ENCODE measurements at places on chromosomes 7 and 10.

GRCh38 chr7:15457990-15458955, 103.5 kb downstream of the AGMO start:
- DNase-seq: no peak

DNA sequence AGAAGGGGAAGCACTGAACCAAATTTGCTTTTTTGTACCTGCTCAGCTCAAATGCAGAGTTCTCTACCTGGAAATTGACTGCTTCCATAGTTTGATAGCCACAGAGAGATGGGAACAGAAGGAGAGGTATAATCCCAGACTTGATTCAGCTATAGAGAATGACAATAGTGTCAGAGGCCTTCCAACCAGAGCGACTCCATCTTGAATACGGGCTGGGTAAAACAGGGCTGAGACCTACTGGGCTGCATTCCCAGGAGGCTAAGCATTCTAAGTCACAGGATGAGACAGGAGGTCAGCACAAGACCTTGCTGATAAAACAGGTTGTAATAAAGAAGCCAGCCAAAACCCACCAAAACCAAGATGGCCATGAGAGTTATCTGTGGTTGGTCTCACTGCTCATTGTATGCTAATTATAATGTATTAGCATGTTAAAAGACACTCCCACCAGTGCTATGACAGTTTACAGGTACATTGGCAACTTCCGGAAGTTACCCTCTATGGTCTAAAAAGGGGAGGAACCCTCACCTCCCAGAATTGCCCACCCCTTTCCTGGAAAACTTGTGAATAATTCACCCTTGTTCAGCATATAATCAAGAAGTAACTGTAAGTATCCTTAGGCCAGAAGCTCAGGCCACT, 42.7 kb upstream of the ATRNL1 start:
- DNase-seq: no peak

DNA sequence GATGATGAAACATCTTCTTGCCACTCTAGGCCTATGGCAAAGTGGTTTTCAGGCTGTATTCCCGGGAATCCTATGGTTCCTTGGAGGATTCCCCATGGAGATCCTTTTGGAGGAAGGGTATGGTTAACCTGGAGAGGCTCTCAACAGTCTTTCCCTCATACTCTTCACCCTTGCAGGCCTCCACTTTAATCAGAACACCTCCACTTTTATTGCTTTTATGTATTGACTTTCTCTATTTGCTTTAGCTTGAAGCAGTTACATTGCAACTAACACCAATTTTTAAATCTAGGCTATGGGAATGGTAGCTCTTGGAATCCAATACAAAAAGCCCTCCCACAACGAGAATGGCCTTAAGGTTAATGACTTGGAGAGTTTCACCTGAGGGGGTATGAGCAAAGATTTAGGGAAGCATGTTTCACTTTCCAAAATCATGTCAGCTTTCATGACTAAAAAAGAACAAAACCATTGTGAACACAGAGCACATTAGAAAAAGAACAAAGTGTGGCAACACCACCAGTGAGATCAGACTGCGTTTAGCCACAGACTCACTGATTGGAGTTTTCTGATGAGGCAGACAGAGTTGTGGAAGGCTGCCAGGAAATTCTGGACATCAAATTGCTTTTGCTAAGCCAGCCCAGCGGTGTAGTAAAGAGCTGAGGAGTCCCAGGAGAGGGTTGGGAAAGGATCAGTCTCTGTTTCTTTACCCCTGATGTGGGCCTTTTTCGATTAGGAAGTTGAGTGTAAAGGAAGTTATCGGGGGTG, 130.4 kb upstream of the BMPER start:
- DNase-seq: no peak

GRCh38 chr7:135236727-135237126, 3.1 kb downstream of the STRA8 start:
- no peak for DNase-seq

GRCh38 chr10:126468467-126468866, 80.2 kb upstream of the ADAM12 start:
- no peak for DNase-seq

DNA sequence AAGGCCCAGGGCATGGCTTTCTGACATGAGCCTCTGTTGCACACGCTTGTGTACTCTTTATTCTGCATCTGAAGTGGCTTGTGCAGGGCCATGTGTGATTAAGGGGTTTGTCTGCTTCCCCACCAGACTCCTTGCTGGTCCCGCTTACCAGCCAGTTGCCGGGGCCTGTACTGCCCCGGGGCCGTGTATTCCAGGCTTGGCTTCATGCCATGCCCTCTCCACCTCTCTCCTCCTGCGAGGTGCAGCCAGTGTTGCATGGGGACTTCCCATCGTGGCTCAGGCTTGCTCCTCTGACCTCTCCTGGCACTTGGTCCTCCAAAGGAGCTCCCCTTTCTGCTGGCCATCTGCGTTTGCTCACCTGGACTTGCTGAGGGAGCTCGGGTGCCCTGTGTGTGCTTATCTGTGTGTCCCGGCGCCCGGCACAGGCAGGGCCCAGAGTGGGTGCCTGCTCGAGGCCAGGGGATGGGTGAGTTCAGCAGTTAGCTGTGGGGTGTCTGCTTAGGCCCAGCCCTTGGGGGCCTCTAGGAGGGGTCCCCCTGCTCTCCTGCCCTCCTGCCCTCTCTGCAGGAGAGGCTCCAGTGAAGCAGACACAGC, 11.0 kb upstream of the C10orf143 start:
- no peak for DNase-seq

GRCh38 chr10:30581779-30582380, 47.7 kb downstream of the LYZL2 start:
- DNase-seq: peak; percentile 29

- no peak for DNase-seq
Measured at GRCh38 chr10:18008986-18009385, 57.3 kb downstream of the SLC39A12 start.

DNA sequence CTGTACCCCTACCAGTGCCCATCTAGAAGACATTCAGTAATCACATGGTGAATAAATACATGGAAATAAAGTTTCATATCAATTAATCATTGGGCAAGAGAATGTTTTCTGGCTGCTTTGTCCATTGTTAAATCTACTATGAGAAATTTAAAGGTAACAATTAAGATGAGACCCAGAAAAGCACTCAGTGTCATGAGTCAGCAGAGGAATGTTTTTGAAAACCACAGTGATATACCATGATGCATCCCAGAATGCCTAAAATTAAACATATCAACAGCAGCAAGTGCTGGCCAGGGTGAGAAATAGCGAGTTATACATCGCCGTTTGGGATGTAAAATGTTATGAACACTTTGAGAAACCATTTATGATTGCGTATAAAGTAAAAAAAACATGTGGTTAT, 825.3 kb upstream of the C7orf33 start:
- DNase-seq: no peak

- no peak for DNase-seq
Measured at GRCh38 chr10:9858816-9859215, 1158.9 kb upstream of the CELF2 start.

DNA sequence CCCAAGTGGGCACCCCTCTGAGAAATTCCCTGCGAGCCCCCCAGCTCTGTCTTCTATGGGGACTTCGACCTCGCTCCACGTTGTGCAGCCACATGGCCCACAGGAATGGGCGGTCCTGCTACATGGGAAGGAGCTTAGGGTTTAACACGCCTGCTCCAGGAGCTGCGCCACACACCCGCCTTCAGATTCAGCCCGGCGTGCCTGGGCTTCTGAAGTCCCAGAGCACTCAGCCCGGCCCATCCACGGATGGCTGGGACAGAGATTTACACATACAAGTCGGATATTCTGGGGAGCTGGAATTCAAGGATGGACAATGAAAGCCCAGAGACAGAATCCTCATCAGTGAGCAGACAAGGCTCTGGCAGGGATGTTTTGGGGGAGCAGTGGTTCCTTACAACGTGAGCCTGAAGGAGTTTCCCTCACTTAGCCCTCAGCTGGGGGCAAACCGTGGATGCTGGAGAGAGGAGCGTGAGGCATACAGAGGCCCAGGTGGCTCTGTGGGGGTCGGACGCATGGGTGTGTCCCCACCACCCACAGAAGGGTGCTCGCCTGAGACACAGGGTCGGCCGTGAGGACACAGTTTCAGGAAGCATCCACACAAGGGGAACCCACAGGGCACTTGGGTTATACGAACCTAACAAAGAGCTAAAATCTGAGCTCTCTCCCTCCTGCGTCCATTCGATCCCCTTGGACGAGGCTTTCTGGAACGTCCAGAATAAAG, 372.9 kb downstream of the DNAJB6 start:
- DNase-seq: no peak

GRCh38 chr7:155315977-155316376, 18.3 kb downstream of the INSIG1 start:
- DNase-seq: no peak

DNA sequence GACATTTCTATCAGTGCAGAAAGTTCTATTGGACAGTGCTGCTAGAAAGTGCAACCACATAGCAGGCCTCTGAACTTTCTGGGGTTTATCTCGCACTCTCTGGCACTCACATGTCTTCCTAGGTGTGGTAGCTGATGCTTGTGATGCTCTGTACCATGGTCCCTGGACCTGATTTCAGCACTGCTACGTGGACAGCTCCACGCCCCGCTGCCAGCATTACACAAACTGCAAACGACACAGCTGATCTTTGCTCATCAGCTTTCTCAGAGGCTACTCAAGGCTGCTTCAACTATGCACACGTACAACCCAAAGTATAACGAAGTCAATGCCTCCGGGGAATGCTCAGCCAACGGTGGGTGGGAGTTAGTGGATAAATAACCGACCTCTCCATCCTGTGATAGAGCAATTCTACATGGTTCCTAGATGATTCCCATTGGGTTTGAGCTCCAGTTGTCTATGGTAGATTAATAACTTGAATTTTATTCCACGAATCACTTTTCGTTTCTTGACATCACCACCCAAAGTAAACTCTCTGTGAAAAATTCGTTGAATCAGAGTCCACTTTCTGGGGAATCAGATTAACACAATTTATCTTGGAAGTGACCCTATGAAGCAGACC, 302.5 kb downstream of the ACTR3B start:
- DNase-seq: peak; percentile 2

GRCh38 chr10:63738410-63738809, 217.2 kb downstream of the REEP3 start:
- DNase-seq: no peak

DNA sequence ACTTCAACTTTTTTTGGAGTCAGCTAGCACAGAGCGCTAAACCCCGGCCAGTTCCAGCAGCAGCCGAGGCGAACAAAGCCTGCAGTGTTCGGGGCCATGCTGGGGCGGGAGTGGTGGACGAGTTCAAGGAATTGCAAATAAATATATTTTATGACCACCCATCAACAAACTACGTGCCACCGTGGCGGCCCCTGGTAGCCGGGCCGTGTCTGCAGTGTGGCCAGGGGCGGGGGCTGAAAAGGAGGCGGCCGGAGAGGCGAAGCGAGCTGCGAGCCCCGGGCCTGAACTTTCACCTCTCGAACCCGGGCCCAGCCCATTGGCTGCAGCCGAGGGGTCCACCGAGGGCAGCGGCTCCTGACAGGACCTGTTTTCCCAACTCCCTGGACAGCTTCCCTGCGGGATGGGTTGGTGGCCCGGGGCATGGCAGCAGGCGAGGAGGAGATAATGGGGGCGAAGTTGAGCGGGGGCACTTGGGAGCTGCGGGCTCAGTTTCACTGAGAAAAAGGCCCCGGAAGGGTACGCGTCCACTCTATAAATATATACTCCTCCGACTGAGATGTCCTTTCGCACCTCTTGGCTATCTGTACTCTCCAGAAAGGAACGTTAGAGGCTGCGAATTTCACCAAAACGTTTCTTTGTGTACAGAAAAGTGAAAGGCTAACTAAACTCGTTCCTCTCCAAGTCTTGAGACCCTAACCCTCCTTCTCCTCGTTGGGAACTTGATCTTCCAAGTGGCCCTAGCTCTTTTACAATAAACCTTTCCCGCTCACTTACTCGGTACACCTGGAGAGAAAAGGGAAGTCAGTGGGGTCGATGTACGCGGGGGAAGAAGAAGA, 164.6 kb upstream of the PPP1R3A start:
- DNase-seq: no peak

DNA sequence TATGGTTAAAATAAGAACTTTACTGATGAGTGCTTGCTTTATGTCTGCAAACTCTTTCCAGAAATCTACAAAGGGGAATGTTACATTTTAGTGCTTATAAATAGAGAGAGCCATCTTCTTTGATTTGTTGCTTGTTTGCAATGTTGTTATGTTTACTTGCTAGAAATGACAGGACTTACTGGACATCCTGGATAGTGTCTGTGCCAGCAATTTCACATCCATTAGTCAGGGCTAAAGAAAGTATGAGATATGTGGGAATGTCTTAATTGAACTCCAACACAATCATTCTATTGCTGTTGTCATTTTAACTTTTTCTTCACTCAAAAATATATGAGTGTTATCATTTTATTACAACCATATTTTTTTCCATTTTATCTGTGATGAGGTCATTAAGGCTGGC, 453.2 kb downstream of the TNS3 start:
- no peak for DNase-seq

- no peak for DNase-seq
Measured at GRCh38 chr7:101087334-101088068, 2.2 kb downstream of the TRIM56 start.

DNA sequence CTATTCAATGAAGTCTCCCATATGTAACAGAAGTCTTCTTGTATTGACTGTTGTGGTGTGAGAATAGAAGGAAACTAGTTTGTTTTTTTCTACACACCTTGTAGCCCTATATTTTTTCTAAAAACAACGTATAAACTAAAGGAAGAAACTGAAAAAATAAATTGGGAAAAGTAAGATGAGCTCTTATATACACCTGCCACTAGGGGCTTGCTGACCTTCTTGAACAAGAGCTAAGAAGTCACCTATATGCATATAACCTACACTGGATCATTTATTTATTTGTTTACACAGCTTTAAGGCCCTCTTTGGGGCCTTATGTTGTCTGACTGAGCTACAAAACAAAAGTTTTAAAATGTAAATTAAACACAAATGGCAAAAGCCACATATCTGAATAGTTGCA, 383.0 kb downstream of the HPSE2 start:
- DNase-seq: peak; percentile 14

DNA sequence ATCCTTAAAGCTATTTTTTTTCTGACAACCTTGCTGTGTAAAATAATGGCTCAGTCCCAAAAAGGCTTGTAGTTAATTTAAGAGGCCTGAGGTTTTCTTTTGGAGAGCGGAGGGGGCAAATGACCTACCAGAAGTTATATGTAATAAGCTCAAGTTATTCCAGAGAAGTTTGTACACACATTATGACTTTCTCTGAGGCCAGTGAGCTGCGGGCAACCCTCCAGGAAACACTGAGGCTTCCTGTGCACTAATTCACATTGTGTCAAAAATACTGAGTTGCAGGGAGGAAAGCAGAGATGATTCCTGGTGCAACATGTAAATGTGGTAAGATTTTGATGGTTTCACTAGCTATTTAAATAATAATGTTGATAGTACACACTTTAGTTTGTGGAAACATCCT, 188.6 kb downstream of the DIP2C start:
- no peak for DNase-seq

- peak; percentile 13 for DNase-seq
Measured at GRCh38 chr7:139623518-139623917, 100.0 kb downstream of the CLEC2L start.

- no peak for DNase-seq
Measured at GRCh38 chr7:45986355-45987298, 65.6 kb upstream of the IGFBP3 start.

- DNase-seq: no peak
Measured at GRCh38 chr7:124773339-124773738, 7.7 kb upstream of the GPR37 start.

Data from erythroblast (primary cell).